ENCODE measurements at places on chromosomes 2 and 18. TPM values are rescaled to one million over a fixed set of nuclear protein-coding genes. Genes with fewer than 3 reads are reported as not detected.

SLC4A5 gene
- total RNA-seq: 2.9 TPM

CNTNAP5 gene
- not detected for total RNA-seq

TUBA4B gene
- not detected for total RNA-seq

GPR155 gene
- total RNA-seq: 16.3 TPM

CPLX4 gene
- not detected for total RNA-seq

SMC6 gene
- 10.1 TPM for total RNA-seq

CFAP65 gene
- total RNA-seq: not detected

TMEM247 gene
- total RNA-seq: not detected

ANKRD30B gene
- not detected for total RNA-seq

PIGN gene
- 23.3 TPM for total RNA-seq

ACKR3 gene
- 56.3 TPM for total RNA-seq

COL4A4 gene
- total RNA-seq: 9.7 TPM

SFXN5 gene
- total RNA-seq: 12.5 TPM

OTX1 gene
- total RNA-seq: not detected

UGT1A9 gene
- not detected for total RNA-seq

OSR1 gene
- 26.0 TPM for total RNA-seq

ANKRD53 gene
- total RNA-seq: 0.30 TPM

PRLH gene
- total RNA-seq: not detected

GDF7 gene
- total RNA-seq: 0.55 TPM

C1QL2 gene
- total RNA-seq: 0.25 TPM

DSG1 gene
- total RNA-seq: 0.14 TPM

CYBRD1 gene
- total RNA-seq: 78.5 TPM

ST6GAL2 gene
- total RNA-seq: 1.1 TPM

FAM110C gene
- 4.2 TPM for total RNA-seq

MRO gene
- 0.42 TPM for total RNA-seq

HOXD4 gene
- total RNA-seq: 0.35 TPM

ITSN2 gene
- total RNA-seq: 52.2 TPM

RTP5 gene
- total RNA-seq: not detected

NEU2 gene
- not detected for total RNA-seq

IL36B gene
- not detected for total RNA-seq

Data from heart left ventricle (tissue), 16 donors.